ENCODE measurements at places on chromosomes 2 and 18.

- DNase-seq: no peak
Measured at GRCh38 chr2:47869859-47870595, 36.3 kb downstream of the FBXO11 start.

DNA sequence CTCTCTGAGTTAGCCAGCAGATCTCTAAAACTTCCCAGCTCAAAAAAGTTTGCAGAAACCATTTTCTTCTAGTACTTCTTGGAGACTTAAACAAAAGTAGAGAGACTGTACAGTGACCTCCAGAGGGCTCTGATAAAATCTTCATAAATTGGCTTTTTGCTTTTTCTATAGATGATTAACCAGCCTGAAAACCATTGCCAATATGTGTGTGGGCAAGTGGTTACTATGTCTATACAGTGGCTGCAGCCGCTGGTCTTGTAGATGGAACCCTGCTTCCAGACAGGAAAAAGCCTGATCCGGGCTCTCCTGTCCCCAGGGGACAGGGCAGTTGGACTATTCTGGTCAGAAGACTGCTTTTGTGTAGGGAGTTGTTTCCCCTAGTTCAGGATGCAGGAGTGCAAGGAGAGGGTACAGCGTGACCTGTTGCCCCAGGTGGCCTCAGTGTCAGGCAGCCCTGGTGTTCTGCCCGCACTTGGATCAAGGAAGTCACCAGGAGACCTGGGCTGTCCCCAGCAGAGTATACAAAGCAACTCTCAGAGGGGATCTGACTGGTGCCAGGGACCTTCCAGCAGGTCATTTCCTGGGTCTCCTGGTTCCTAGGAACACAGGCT is 7.3 kb upstream of the PTPRM start:
- no peak for DNase-seq

DNA sequence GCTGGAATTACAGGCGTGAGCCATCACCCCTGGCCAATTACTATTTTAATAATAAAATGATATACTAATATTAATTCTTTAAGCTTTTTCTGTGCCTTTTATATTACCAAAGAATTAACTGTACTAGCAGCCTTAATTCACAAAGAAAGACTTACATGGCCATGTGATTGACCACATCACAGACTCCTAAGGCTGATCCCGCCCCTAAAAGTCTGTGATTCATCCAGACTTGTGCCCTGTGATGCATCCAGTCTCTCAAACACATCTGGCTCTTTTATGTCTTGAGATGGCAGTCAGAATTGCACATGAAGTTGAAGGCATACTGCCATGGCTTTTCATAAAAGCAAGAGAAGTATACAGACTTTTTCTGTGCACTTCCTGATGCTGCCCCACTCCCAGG is 91.7 kb downstream of the DTNA start:
- no peak for DNase-seq

- DNase-seq: no peak
Measured at GRCh38 chr2:216857131-216857550, 2.7 kb downstream of the TNP1 start.

GRCh38 chr18:21110713-21111345 is 784 bp downstream of the ROCK1 start:
- DNase-seq: peak; percentile 50

DNA sequence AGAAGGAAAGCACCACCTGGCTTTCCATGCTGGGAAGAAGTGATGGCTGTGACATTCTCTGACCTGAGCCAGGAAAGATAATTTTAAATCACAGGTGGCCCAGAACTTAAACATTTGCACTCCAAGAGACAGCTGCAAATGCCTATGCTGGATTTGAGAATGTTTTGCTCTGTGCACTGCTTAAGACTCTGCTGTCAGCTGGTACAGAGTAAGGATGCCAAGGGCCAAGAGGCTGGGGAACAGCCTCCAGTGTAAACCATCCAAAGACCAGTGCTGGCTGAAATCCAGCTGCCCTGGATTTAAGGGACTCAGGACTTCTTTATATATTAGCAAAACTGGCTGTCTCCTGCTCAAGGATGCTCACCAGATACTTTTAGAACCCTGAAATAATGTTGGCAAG is 3.9 kb downstream of the HOXD8 start:
- DNase-seq: no peak

- DNase-seq: no peak
Measured at GRCh38 chr2:230872968-230873660, 8.4 kb downstream of the ITM2C start.

DNA sequence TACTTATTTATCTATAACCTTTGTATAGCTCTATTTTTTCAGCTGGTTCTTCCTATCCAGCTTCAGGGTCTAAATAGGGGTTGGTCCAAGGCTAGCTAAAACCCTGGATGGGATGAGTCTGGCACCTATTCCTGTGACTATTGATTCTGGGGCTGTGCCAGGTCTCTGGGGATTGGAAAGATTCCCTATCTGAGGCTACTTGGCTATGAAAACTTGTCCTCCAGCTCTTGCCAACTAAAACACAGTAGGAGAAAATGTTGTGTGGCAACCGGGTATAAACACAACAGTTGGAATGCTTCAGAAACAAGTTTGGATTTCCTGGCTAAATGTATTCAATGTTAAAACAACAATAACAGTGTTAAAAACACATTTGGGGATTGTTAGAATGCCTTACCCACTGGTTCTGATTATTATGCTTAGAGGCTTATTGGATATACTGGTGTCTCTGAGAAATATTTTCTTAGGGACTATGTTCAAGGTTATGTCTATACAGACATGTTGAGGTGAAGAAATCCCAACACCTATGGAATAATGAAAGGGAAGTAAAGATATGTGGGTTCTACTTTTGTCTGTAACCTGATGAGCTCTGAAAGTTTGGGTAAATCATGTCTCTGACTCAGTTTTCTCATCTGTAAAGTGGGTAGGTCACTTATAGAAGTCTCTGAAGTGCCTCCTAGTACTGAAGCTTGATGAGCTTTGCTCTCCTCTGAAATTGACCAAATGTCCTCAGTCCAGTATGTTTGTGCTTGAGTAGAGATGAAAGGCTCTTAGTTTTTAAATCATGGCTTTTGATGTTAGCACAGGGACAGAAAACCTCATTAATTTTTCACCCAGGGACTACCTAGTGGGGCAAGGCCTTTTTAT is 460.7 kb downstream of the MTX2 start:
- no peak for DNase-seq

DNA sequence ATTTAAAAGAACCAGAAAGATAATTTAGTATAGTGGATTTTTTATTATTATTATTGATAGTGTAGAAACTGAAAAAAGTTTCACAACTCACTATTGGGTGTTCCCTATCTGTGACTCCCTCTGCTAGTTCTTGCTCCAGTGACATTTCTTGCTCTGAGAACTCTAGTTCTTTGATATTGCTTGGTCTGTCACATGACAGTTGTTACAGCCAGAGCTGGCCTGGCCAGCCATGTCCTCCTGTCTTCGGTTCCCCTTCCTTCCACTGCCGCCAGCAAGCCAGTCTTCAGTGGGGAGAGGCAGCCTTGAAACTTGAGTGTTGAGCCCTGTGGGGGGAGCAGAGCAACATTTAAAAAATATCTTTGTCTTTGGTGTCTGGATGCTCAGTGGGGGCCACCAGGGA is 7.6 kb upstream of the THOC1 start:
- DNase-seq: no peak

- no peak for DNase-seq
Measured at GRCh38 chr2:224381521-224382279, 20.2 kb downstream of the FAM124B start.

GRCh38 chr2:3185256-3185655 is 192.4 kb downstream of the EIPR1 start:
- DNase-seq: no peak

GRCh38 chr2:60556576-60557485 is 3.4 kb upstream of the BCL11A start:
- DNase-seq: no peak

- DNase-seq: no peak
Measured at GRCh38 chr18:1047406-1047805, 142.7 kb downstream of the ADCYAP1 start.

DNA sequence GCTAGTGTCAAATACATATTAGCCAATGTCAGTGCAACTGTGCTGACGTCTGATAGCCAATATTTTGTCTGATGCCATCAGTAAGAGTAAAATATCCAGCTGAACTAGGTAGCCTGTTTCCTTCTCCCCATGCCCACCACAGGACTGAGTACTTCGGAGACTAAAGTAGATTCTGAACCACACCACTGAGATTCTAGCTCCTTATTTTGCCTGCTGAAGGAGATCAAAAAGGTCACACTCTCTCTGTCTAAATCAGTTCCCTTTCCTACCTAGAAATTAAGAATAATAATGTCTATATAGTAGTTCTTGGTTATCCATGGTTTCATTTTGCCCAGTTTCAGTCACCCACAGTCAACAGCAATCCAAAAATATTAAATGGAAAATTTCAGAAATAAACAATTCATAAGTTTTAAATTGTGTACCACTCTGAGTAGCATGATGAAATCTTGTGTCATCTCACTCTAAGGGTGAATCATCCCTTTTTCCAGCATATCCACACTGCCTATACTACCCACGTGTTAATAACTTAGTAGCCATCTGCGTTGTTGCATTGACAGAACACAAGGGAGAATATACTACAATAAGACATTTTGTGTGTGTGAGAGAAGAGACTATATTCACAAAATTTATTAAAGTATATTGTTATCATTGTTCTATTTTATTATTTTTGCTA is 1043.3 kb upstream of the PIK3C3 start:
- DNase-seq: no peak

GRCh38 chr18:11955239-11956029 is 25.9 kb upstream of the IMPA2 start:
- no peak for DNase-seq

GRCh38 chr18:2826581-2826980 is 20.2 kb upstream of the EMILIN2 start:
- no peak for DNase-seq

DNA sequence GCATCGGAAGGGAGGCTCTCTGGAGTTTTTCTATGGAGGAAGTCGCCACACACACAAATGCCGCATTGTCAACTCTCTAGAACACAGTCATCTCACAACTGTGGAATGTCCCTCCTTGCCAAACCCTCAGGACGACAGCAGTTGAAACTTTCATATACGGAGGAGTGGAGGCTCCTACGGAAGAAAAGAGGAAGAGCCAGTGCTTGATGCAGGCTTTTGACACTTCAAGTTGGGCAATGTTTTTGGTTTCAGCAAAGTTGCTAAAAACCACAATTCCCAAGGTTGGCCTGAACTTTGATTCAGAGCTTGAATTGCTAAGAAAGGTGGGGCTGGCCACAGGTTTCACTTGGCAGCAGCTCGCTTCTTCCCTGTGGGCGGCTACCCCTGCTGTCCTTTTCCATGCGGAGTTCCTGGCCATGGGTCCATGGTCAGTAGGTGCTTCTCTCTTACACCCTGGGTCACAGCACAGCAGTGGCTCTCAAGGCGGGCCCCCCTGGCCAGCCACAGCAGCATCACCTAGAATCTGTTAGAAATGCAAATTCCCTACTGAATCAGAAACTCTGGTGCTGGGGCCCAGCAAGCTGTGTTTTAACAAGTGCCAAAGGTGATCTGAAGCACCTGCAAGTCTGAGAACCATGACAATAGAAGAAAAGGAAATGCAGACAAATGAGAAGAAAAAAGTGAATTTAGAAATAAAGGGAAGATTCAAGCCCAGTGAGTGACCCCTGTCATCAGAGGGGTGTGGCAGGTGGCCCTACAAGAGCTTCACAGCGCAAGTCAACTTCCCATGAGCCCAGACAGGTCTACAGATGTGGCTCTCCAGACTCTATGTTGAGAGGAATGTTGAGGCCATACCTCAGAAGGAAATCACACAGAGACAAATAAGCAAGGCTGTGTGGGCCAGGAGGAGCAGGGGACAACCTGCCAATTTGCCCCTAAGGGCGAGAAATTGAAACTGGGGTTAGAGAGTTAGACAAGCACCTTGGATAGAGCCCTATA is 856.4 kb downstream of the RNF144A start:
- no peak for DNase-seq

DNA sequence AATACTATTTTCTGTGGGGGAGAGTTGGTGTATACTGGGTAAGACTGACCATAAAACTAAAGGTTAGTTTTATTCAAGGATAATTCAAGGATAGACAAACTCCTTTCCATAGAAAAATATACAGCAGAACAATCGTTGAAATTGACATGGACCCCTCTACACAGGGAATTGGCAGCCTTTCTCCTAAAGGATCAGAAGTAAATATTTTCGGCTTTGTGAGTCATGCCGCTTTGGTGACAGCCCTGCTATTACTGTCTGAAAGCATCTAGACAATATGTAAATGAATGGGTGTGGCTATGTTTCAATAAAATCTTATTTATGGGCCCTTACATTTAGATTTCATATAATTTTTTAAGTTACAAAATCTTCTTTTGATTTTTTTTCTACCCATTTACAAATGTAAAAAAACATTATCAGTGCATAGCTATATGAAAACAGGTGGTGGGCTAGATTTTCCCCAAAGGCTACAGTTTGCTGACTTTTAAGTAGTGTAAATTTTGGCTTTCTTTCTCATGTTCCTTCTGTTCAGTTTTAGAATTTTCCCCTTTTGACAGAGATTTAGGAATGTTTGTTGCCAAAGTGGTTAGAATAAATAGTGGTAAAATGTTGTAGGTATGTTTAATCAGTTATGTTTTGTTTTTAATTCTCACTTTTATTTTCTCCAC is 270.6 kb downstream of the DCC start:
- no peak for DNase-seq

GRCh38 chr2:147110317-147110716 is 734.5 kb upstream of the ACVR2A start:
- DNase-seq: no peak

GRCh38 chr2:74148457-74149246 is 940 bp upstream of the BOLA3 start:
- no peak for DNase-seq

DNA sequence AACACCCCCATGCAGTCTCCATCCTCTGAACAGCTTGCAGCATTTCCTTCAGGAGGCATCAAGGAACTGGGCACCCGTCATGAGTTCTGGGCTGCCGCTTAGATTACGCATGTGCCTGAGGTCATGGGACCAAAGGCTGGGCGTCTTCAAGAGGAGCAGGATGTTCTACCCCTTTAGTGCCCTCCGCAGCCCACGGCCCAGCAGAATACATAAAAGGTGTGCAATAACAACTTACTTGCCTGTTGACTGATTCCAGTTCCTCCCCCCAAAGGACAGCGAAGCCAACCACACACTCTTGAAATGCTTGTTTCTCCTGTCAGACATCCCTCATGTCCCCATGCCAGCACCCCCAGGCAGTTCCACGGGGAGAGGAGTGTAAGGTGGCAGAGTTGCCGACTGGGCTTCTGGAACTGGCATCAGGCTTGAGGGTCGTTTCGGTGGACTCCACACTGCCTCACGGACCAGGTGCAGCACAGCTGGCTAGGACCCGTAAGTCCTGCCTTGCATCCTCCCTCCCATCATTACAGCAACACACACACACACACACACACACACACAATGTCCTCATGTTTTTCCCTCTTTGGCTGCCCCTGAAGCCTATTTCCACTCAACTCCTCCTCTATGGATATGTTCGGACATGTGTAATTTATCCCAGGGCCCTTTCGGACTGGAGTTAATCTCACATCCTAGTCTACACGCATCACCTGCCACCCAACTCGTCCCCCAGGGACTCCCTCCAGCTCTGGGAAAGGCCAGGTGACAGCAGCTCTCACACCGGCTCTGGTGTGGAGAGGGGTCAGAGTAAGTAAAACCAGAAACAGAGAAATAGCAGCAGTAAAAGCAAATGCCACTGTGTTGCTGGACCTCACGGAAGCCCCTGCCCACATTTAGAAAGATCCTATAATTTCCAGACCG is 200.7 kb downstream of the BCL11A start:
- no peak for DNase-seq

GRCh38 chr2:86274918-86275275 is 62.5 kb downstream of the REEP1 start:
- no peak for DNase-seq

Measured in activated T-cell treated with anti-CD3 and anti-CD28 coated beads for 4 hours (primary cell).